ENCODE measurements at places on chromosomes 13 and 19.
A peak's percentile ranks its signal among the peaks of the same experiment; 100 is the strongest.

GRCh38 chr19:15210323-15210781 is 9.6 kb upstream of the NOTCH3 start:
- DNase-seq: no peak

GRCh38 chr19:40416918-40417642 is 3.9 kb upstream of the PRX start:
- no peak for DNase-seq

DNA sequence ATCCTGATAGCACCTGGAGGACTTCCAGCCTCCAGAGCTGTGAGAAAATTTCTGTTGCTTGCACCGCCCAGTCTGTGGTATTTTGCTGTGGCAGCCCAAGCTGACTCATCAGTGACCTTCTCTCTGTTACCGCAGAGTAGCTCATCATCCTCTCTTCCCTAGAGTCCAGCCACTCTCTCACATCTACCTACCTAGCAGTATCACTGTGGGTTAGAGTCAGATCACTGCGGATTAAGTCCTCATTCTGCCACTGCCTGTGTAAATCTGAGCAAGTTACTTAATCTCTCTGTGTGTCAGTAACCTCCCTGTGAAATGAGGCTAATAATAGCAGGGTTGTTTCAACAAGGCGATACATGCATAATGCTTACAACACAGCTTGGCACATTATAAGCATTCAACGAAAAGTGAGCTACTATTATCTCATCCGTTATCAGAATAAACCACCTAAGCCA is 40.3 kb upstream of the USPL1 start:
- no peak for DNase-seq

- no peak for DNase-seq
Measured at GRCh38 chr19:29777781-29778309, 33.9 kb upstream of the CCNE1 start.

DNA sequence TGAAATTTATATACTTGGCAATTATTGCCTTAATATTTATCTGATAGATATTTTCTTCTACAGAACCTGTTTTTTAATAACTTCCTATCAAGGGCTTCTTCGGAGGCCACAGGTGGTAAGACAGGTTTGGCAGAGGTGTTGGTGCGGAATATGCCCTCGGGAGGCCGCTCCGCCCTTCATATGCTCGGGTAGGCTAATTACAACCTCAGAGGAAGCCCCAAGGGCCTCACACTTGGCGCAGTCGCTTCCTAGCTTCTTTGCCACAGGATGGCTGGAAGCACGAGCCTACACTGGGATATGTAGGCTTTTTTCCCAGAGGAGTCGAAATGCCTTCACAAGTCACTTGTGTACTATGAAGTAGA is 68.8 kb downstream of the LMO7 start:
- no peak for DNase-seq

GRCh38 chr13:29688193-29688592 is 92.7 kb upstream of the SLC7A1 start:
- DNase-seq: no peak

GRCh38 chr13:79999601-80000000 is 341.3 kb downstream of the SPRY2 start:
- DNase-seq: no peak

- peak; percentile 71 for DNase-seq
Measured at GRCh38 chr13:49652355-49653305, 24.3 kb downstream of the ARL11 start.

- no peak for DNase-seq
Measured at GRCh38 chr13:111392486-111392885, 72.0 kb downstream of the TEX29 start.

GRCh38 chr13:23851106-23851505 is 38.1 kb downstream of the MIPEP start:
- no peak for DNase-seq

- DNase-seq: no peak
Measured at GRCh38 chr13:100464006-100464405, 124.6 kb downstream of the GGACT start.

DNA sequence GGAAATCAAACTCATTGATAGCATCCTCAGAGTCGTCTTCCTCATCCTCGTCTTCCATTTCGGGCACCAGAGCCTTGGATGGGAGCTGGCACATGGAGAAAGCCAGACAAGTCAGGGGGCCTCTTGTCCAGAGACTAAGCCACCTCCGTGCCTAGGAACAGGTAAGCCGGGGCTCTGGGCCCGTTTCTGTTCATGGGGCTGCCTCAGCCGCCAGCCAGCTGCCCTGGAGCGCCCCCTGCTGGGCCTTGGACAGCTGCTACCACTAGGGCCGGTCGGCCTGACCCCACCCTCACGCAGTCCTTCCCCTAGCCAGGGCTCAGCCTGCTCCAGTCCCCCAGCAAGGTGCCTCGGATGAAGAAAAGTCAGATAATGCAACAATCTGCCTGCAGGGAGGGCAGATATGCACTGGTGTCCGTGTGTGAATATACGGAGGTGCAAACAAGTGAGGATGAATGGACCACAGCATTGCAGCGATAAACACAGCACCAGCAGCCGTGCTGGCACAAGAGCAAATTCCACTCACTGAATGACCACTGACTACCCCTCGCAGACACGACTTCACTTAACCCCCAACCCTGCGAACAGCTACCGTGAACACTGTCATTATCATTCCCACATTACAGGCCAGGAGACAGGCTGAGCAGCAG is 11.9 kb upstream of the PRKD2 start:
- DNase-seq: peak; percentile 80

DNA sequence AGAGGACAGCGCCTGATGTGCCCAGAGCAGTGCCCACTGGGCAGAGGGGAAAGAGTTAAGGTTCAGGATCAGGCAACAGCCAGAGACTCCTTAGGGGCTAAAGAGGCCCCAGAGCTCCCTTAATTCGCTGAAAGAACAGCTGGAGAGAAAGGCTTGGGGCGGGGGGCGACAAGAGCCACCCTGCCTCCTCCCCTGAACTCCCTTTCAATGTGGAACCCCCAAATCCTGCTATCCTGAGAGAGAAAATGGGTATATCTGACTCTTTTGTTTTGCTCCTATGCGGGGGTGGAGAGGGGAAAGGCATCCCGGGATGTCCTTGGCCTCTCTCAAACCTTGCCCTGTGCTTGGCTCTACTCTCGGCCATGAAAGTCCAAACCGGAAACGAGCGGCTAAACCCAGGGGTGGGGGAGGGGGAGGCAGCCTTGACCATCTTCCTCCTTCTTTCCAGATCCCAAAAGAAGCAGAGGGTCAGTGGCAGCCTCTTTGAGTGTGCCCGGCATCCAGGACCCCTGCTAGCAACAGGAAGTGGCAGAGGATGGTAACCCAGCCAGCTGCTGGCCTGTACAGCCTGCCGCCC is 4.7 kb downstream of the PRKACA start:
- DNase-seq: no peak

DNA sequence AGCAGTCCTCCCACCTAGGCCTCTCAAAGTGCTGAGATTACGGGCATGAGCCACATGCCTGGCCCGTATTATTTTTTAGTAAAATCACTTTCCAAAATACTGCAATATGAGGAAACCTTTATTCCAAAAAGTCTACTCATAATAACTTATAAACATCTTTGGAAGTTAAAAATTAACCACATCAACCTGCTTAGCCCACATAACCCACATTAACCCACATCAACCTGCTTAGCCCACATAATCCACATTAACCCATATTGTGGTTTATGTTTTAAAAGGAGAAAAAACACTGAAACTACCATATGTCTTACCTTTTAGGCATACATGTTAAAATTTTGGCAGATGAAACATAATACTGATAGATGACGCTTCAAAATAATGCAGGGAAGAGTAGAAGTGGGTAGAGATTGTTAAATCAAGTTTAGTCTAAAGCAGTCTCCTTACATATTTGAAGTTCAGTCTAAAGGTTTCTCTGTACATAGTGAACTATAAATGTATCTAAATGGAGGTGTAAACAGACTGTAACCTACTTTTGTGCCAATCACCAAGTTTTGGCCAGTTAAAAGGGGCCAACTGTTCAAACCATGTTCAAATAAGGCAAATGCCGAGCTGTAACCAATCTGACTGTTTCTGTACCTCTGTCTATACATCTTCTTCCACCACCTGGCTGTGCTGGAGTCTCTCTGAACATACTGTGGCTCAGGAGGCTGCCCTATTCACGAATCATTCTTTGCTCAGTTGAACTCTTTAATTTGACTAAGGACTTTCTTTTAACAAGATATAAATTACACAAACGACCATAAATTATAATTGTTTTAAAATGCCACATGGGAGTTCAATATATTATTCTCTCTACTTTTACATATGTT is 14.5 kb downstream of the KPNA3 start:
- no peak for DNase-seq

DNA sequence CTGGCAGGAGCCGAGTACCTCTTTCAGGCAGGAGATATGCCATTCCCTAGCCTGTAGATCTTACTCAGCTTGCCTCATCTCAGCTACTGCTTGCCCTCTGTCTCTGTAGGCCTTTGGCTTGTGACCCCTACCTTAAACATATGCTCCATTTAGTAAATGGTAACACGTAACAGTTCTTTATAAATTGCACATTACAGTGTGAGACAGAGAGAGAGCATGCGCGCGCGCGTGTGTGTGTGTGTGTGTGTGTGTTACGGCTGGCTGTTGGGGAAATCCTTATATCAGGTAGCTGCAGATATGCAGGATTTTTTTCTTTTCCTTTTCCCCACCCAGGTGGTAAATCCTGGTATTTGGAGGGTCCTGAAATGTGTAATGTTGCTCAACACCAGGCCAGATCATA is 4.2 kb downstream of the SPINT2 start:
- no peak for DNase-seq

DNA sequence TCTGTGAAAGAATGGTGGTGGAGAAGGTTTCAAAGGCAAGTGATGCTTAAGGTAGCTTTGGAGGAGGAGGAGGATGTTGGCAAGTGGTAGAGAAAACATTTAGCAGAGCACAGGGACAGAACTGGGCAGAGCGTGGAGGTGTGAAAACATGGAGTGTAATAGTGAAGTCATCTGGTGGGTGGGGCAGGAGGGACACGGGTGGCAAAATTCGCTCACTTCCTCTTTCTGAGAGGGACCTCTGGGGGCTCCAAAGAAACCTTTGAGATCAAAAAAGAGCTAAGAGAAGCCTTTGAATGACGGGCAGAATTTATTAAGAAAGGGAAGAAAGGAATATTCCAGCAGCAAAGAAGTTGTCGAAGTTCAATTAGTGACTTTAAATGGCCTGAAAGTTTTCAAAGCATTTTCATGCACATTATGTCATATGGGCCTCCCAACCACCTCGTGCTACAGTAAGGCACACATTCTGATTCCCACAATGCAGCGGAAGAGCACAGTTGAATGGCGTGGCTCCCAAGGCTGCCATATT is 82.8 kb downstream of the STARD13 start:
- DNase-seq: no peak

DNA sequence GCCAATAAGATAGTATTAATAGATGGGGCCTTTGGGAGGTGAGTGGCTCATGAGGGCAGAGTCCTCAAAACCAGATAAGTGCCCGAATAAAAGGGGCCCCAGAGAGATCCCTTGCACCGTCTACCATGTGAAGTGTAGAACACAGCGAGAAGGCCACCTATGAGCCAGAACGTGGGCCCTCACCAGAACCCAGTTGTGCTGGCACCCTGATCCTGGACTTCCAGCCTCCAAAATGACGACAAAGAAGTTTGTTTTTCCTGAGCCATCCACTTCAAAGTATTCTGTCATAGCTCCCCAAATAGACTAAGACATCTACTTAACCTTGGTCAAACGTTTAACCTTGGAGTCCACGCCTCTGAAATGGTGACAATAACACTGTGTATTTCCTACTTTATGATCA is 158.1 kb downstream of the EFNB2 start:
- no peak for DNase-seq

GRCh38 chr13:78607409-78608251 is 4.3 kb upstream of the POU4F1 start:
- DNase-seq: peak; percentile 62

- DNase-seq: no peak
Measured at GRCh38 chr19:56314018-56314380, 640 bp downstream of the ZSCAN5A start.

DNA sequence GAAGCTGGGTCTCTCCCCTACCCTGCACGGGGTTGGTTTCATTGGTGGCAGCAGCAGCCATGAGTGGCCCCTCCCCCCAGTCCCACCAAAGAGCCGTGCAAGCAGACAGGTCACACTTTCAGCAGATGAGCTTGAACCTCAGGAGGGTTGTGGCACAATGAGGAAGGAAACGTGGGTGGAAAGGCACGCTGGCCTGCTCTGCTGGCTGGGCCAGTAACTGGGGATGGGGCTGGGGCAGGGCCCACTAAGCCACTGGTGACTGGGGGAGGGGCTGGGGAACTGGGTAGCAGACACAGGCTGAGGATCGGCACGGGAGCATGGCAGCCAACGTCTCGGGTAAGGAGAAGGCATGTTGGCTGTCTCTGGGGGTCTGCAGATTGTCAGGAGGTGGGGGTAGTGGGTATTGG is at the start of gene P2RY11:
Gene P2RY11, plus strand, starts transcription at position 289 of the 407 bp plus-strand sequence. Its CDS starts 29 bp downstream, at position 318.
- no peak for DNase-seq

DNA sequence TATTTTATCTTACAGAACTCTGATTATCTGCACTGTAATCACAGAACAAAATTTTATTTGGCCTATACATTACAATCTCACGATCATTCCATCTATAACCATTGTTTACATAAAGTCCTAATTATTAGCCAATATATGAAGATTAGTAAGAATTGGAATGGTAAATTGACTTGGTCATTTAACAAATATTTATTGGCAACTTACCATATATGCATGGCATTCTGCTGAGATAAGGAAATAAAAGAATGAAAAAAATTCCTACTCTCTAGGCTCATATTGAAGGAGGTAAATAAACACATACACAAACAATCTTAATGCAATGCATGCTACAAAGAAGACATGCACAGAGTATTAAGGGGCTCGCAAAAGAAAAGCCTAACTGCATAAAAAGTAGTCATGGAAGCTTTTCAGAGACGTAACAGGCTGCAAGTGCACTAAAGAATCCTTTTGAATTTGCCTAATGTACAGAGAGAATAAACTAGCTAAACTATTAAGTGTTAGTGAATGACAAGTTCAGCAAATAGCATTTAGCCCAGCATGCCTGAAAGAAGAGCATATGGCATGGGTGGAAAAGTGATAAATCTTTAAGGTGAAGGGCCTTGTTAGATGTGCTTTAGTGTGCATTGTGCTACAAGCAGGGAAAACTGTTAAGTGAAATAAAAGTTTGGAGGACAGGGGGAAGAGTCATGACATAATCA is 1131.1 kb downstream of the PCDH9 start:
- DNase-seq: no peak

DNA sequence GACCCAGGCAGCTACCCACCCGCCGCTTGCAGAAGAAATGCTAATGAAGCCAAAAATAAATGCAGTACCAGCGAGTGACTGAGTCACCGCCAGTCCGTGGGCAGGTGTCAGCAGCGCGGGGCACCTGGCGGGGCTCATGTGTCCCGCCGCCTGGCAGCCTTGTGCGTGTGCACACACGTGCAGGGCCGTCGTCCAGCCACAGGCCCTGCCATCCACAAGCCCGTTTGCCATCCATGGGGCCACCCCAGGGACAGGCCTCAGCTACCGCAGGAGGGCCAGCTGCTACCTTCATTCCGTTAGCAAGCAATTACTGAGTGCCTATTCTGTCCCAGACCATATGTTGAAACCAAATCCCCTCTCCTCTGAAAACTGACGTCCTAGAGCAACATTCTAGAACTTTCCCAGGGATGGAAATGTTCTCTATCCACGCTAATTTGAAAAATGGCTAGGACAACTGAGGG is 20.5 kb downstream of the NCAN start:
- DNase-seq: no peak

All from neural progenitor cell (in vitro differentiated cells).